Caudate nucleus (tissue), 63 donors: ENCODE measurements at places on chromosomes 6 and 20.

DNA sequence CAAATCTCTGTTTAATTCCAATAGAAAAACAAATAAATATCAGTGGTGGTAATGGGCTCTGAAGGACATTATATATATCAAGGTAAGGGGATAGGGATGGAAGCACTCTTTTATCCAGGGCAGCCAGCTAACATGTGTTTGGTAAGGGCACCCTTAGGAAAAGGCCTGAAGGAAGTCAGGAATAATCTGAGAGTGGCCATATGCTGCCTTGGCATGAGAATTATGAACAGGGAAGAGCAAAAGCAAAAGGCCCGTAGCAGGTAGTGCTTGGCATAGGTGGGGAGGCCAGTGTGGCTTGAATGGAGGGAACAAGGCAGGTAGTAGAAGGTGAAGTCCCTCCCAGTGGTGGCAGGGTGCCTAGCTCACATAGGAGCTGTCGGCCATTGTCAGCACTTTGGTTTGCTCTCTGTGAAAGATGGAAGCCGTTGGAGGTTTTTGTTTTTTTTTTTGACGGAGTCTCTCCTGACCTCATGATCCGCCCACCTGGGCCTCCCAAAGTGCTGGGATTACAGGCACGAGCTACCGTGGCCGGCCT lies 39.6 kb upstream of the CSE1L start:
- DNase-seq, result no peak

DNA sequence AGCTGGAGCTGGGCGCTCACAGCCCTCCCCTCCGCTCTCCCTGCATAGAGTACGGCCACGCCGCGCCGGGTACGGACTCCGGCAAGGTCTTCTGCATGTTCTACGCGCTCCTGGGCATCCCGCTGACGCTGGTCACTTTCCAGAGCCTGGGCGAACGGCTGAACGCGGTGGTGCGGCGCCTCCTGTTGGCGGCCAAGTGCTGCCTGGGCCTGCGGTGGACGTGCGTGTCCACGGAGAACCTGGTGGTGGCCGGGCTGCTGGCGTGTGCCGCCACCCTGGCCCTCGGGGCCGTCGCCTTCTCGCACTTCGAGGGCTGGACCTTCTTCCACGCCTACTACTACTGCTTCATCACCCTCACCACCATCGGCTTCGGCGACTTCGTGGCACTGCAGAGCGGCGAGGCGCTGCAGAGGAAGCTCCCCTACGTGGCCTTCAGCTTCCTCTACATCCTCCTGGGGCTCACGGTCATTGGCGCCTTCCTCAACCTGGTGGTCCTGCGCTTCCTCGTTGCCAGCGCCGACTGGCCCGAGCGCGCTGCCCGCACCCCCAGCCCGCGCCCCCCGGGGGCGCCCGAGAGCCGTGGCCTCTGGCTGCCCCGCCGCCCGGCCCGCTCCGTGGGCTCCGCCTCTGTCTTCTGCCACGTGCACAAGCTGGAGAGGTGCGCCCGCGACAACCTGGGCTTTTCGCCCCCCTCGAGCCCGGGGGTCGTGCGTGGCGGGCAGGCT lies 4.6 kb downstream of the KCNK15 start:
- DNase-seq, result no peak

- DNase-seq, result no peak
These were observed 644.8 kb downstream of the RFPL4B start for GRCh38 chr6:112991912-112992311.

DNA sequence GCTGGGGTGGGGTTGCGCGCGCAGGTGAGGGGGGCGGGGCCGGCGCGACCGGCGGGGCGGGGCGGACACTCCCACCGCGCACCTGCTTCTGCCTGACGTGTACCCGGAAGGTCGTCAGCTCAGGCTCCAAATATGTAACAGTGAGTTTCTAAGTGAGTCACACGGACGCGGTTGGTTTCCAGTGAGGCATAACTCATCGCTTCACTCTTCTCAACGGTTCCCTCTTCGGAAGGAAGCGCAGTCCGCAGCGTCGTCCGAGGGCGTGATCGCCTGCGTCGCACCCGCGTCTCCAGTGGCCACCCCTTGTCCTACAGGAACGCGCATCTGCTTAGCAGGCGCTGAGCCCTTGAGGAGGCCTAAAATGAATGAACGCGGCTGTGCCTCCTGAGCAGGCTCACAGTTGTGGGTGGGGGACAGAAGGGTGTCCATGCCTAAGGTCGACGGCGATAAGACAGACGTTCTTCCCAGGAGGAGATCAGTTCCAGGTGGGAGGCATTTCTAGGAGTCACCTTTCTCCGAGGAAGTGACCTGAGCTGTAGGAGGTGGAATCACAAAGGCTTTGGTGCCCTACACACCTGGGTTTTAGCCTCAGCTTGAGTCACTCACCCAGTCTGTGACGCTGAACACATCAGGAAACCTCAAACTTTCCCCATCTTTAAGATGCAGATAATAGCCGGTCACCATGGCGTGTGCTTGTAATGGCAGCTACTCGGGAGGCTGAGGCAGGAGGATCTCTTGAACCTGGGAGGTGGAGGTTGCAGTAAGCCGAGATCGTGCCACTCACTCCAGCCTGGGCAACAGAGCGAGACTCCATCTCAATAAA lies 50.9 kb upstream of the EZR start:
- peak; percentile 97 for DNase-seq

DNA sequence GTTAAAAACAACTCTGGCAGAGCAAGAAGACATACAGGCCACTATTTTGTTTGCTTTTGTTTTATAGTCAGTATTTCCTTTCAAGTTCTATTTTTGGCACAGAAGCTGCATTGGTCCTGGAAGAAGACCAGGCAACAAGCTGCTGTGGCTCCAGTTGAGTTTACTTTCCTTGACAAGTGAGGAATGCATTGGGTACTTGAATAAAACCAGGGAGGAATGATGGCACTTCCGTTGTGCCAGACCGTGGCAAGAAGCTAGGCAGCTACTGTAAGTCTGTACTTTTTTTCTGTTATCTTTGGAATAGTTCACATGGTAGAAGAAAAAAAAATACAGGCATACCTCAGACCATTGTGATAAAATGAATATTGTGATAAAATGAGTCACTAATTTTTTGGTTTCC lies 66.3 kb downstream of the NCOA3 start:
- DNase-seq, result no peak

DNA sequence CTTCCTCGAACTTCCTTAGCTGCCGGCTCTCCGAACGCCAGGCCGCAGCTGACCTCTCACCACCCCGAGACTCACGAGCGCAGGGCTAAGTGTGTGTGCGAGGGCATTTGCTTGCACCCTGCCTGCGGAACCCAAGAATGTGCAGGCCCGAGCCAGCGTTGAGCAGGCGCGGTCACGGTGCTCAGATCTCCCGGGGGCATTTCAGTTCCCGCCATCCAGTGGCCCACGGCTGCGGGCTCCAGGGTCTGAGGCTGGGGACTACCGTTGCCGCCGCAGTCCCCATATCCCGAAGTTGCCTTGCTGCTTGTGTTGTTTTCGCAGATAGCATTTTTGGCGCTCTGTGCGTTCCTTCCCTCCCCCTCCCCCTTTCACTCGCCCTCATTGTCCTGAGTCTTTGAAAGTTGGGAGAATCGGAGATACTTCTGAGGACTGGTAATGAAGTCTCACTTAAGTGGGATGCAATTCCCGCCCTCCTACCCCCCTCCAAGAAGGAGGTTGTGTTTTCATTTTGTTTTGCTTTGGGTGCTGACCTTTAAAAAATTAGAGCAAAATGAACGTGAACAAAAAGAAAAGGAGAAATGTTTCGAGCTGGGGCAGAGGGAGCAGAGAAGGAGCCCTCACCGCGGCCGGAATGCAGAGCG lies 1.7 kb downstream of the NR2E1 start:
- DNase-seq, result no peak

DNA sequence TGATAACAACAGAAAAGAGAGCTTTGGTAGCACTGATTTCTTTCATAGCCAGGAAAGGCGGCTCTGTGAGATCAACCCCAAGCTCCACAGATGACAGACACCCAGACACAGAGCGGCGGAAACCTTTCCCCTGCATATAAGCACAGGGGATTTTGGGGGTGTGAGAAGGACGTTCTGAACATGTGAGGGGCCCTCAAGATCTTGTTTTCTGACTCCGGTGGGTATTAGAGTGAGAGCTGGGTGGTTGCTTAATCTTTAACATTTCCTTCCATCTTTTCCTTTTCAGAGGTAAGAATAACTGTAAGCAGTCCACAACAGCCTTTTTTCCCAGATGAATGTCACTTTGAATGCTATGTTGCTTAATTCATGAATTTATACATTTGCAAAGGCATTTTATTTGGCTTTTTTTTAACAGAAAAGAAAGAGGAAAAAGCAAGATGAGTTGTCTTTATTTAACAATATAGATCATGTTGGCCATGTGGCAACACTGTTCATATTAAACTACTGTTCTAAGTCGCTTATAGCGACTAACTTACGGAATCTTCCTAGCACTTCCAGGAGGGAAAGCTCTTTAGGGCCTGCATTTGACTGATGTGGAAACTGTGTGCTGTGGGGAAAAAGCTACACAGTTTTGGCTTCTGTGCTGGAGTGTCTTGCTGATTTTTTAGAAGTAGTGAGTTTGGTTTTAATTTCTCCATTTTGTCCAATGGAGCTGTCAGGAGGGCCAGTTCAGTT lies 80.5 kb upstream of the NAA20 start:
- no peak for DNase-seq

DNA sequence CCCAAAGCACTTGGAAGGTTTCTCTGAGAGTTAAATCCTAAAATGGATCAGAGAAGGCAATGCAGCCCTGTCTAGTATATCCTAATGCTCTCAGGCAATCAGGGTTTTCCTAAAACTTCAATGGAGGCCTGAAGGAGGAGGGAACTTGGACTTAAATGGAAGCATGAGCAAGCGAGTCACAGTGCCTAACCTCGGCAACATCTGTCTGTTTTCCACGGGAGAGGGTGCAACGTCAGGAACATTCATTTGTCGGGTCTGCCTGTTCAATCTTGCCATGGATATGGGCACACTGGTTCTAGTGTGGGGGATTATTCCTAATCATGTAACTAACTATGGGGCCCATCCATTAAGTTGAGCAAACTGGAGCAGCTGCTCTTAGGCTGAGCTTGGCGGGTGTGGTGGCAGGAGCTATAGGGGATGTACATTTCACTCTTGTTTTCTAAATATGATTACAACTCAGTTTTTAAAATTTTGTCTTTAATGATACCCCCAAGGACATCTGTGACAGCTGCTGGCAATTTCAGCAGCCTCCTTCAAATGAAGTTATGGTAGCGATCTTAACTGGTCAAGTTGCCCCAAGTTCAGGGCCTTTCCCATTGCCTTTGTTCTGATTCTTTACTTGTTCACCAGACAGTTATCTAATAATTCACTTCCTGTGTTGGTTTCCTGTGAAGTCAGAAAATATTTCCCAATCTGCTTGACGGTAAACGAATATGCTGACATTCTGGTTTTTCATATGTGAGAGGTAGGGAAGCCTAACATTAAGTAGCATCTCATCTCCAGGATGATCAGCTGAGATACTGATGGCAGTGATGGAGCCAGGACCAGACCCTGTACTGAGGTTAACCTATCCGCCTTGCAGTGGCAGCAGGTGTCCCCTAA lies 21.6 kb downstream of the DSE start:
- DNase-seq, result no peak

GRCh38 chr20:64082126-64082731 lies 2.0 kb downstream of the LKAAEAR1 start:
- no peak for DNase-seq
